Esophagus muscularis mucosa (tissue), 4 donors: ENCODE measurements at places on chromosomes 6 and 20. TPM values are rescaled to one million over a fixed set of nuclear protein-coding genes. Genes with fewer than 3 reads are reported as not detected.
A peak's percentile ranks its signal among the peaks of the same experiment; 100 is the strongest.

GRCh38 chr20:4776079-4776630 is 54.4 kb downstream of the PRND start:
- H3K4me3 ChIP-seq: no peak overlapping the region
- no peak for DNase-seq
- no peak overlapping the region for H3K27ac ChIP-seq
- H3K27me3 ChIP-seq: no peaks in the 10 kb centered on the region
- no peaks in the 10 kb centered on the region for H3K36me3 ChIP-seq

Gene MYB
- total RNA-seq: 0.42 TPM

GRCh38 chr20:44188752-44189151 is 1.8 kb upstream of the JPH2 start:
- H3K36me3 ChIP-seq: no peaks in the 10 kb centered on the region
- H3K27me3 ChIP-seq: no peaks in the 10 kb centered on the region
- DNase-seq: no peak
- peak overlapping the region; percentile 96 for H3K27ac ChIP-seq
- peaks cover 43% of the 10 kb centered on the region for H3K4me1 ChIP-seq
- peak overlapping the region; percentile 58 for H3K4me3 ChIP-seq

GRCh38 chr20:5268449-5268848 is 48.3 kb downstream of the PROKR2 start:
- no peaks in the 10 kb centered on the region for H3K4me1 ChIP-seq
- no peak for DNase-seq
- no peaks in the 10 kb centered on the region for H3K27me3 ChIP-seq
- H3K36me3 ChIP-seq: no peaks in the 10 kb centered on the region

DNA sequence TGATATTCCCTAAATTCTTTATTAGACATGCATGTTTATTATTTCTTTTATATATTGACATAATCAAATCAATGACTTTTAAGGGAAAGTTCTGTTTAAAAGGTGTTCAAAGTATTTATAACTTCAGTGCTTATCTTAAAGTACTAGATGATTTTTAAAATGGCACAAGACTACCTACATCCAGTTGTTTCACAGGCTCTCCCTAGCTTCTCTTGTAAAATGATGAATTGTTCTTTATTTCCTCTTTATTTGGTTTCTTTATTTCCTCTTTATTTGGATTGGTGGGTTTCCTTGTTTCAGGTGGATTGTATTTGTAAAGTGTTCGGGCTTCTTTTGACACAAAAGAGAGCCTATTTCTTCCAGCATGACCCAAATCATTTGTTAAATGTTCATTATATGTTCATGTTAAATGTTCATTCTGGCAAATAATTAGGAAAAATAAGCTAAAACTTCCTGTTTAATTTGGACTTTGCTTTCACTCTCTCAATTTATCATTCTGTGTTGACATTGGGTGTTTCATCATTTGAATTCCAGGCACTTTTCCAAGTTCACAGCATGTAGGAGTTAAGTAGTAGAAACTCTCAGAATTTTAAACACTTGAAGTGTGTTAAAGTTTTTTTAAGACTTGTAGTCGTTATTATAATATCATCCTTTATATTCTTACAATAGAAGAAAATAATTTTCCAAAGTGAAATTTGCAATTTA is 24.6 kb downstream of the MLIP start:
- no peaks in the 10 kb centered on the region for H3K36me3 ChIP-seq
- no peaks in the 10 kb centered on the region for H3K27me3 ChIP-seq
- DNase-seq: no peak
- peaks cover 6% of the 10 kb centered on the region for H3K4me1 ChIP-seq
- H3K4me3 ChIP-seq: no peak overlapping the region

DNA sequence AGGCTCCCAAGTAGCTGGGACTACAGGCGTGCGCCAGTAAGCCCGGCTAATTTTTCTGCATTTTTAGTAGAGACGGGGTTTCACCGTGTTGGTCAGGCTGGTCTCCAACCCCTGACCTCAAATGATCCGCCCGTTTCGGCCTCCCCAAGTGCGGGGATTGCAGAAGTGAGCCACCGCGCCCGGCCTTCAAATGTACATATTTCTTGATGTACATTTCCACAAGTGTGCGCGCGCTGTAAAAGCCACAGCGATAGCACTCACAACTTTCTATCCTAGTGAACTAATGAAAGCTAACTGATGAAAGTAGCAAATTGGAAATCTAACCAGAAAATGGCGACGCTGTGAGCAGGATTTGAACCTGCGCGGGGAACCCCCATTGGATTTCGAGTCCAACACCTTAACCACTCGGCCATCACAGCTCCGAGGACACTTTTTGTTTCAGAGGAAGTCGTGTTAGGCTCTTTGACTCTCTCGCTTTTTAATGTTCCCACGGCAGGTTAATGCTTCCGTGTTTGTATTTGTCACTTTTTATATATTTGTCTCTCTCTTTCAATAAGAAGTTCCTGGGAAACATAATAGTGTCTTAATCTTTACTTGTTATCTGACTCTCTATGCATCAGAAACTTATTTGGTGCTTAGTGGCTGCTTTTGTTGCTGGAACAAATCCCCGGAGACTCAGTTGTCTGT is 199.4 kb upstream of the ZNF184 start:
- H3K36me3 ChIP-seq: no peaks in the 10 kb centered on the region
- no peak for DNase-seq
- no peak overlapping the region for H3K27ac ChIP-seq
- H3K4me3 ChIP-seq: no peak overlapping the region
- peaks cover 57% of the 10 kb centered on the region for H3K27me3 ChIP-seq

Gene UBE2C
- total RNA-seq: 2.7 TPM

DNA sequence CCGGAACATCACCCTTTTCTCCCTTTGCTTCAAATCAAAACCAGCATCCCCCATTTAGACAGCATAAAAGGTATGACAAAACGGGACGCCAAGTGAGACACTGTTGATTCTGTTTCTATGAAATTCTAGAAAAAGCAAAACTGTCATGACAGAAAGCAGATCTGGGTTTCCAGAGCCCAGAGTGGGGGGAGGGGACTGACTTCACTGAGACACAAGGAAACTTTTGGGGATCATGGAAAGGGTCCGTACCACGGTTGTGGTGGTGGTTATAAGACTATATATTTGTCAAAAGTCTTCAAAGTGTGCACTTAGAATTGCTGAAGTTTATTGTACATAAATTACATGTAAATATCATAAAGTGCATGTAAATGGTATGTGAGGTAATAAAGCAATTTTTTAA is 82.6 kb downstream of the SLC22A3 start:
- H3K4me1 ChIP-seq: peaks cover 39% of the 10 kb centered on the region
- no peaks in the 10 kb centered on the region for H3K27me3 ChIP-seq
- no peaks in the 10 kb centered on the region for H3K36me3 ChIP-seq
- H3K27ac ChIP-seq: peak overlapping the region; percentile 76
- no peak overlapping the region for H3K4me3 ChIP-seq

DNA sequence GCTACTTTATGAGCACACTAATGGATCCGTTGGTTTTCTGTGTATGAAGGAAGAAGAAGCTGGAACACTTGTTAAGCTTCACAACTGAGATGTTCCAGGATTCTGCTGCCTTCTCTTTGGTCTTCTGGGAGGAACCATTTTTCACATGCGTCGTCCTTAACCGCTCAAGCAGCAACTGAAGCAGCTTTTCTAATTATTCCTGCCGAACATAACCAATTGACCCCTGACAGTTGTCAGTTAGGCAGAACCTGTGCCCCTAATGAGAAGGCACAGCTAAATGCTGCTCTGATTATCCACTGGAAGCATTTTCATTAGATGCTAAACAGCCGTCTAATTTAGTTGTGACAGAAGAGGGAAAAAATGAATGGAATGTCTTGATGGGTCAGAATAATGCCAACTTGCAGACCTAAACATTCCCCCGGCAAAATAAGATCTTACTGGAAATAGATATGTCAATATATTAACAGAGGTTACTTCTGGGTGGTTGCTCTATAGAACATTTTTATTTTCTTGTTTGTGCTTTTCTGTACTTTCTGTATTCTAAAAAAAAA is 85.0 kb upstream of the SMLR1 start:
- no peaks in the 10 kb centered on the region for H3K4me1 ChIP-seq
- no peak overlapping the region for H3K27ac ChIP-seq
- H3K27me3 ChIP-seq: no peaks in the 10 kb centered on the region
- H3K4me3 ChIP-seq: no peak overlapping the region

DNA sequence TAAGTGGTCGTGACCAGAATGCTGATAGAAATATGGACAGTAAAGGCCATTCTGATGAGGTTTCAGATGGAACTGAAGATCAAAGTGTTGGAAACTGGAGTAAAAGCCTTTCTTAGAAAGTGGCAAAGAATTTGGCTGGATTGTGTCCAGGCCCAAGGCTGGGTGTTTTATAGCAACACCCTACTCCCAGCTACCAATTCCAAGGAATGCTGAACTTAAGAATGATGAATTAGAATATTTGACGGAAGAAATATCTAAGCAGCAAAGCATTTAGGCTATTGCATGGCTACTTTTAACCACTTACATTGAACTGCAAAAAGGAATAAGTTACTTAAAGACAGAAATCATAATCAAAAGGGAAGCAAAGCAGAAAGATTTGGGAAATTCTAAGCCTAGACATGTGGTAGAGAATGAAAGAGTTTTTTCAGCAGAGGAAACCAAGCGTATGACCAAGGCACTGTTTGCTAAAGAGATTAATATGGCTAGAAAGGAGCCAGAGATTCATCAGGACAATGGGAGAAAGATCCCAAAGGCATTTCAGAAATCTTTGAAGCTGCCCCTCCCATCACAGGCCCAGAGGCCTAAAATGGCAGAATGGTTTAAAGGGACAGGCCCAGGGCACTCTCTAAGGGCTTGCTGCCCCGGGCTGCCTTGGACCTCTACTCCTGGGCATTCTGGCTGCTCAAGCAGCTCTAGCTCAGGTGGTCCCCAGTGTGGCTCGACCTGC is 25.8 kb downstream of the SDHAF4 start:
- no peak for DNase-seq
- no peak overlapping the region for H3K4me3 ChIP-seq
- peaks cover 11% of the 10 kb centered on the region for H3K4me1 ChIP-seq
- H3K27me3 ChIP-seq: no peaks in the 10 kb centered on the region
- H3K36me3 ChIP-seq: no peaks in the 10 kb centered on the region
